ENCODE measurements at places on chromosomes 3 and 15.

DNA sequence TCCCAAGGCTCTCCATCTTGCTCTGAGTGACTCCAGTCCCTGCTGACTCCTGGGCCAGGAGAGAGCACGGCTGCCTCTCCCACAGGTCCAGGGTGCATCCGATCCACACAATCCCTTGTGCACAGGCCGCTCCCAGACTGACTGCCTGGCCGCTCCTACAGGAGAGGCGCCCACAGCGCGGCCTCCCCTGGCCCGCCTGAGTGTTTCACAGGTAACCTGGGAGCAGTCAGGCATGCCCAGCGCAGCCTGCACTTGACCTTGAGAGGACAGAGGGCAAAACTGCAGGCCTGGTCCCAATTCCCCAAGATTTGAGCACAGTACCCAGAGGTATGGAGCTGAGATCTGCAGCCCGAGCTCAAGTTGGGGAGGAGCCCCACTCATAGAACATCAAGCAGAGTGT lies 490.2 kb downstream of the CNTN6 start:
- DNase-seq, result no peak

DNA sequence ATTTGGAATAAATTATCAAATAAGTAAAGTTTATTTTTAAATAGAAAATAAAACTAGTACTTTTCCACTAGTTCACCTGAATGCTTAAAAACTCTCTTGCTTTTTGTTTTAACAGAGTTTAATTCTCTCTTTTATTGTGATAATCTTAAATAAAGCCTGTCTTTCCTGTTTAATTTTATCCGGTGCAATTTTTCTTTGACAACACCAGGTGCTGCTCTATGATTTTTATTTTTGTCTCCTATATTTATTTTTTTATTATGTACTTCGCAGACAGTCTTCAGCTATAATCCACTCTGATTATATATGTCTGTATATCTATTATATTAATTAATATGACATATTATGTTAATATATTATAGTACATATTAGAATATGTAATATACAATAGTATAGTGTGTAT lies 1293.0 kb upstream of the EPHA6 start:
- DNase-seq, result no peak

GRCh38 chr3:100463002-100463401 lies 29.4 kb upstream of the TMEM45A start:
- DNase-seq, result no peak

DNA sequence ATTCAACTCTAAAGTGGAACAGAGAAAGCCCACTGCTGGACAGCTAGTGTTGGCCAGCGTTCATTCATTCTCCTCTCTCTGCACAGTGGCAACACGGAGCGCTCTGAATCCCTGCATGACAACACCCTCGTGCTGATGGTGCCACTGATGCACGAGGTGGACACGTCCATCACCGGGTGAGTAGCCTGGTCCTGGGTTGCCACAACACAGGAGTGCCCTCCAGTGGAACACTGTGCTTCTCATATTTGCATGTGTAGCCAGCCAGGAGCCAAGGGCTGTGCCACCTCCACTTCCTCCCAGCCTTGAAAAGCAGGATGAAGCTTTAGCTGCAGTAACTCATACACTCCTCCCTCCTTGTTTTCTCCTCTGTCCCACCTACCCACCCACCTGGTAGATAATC lies 120.0 kb upstream of the CTDSPL start:
- no peak for DNase-seq

- DNase-seq, result no peak
Measured at GRCh38 chr3:108380128-108380795, 83.9 kb downstream of the HHLA2 start.
